ENCODE measurements at places on chromosomes 3 and 15. TPM values are rescaled to one million over a fixed set of nuclear protein-coding genes. Genes with fewer than 3 reads are reported as not detected.

DNA sequence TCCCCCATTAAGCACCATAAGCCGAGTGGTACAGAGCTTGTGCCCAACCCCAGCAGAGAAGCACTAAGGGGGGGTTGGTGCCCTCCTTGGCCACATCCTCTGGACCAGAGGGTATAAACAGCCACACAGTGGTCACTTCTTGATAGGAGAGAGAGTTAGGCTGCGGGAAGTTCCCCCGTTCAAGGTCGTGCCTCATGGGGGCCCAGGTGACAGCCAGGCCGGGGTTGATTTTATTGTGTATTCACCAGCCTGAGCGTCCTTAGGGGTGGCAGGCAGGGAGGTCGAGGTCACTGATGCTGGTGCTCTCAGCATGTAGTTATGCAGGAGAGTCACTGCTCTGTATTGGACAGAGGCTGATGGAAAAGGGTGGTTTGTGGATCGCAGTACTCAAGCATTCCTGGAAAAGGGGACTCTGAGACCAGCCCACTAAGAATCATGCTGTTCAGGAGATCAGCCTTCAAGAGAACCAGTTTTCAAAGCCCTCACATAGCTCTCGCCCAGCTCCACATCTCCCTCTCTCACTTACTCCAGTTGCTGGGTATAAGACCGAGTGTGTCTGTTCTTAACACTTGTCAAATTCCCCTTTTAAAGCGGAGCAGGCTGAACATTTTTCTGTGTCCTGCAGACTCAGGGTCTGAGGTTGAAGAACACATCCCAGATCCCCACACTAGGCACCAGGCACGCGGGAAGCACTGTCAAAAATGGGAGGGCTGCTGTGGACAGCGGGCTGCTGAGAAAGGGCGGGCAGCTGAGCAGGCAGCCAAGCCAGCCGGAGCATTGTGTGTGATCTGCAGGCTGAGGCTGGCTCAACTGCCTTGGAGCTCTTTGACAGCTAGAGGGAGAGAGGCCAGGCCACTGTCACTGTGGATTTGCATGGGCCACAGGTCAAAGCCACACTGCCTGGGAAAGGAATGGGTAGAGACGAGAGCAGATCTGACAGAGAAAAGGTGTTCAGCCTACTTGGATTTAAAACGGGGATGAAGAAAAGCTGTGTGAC, 279.3 kb upstream of the LRRFIP2 start:
- peaks cover 6% of the 10 kb centered on the region for H3K4me1 ChIP-seq
- peaks cover 22% of the 10 kb centered on the region for H3K27me3 ChIP-seq
- no peak for DNase-seq
- H3K36me3 ChIP-seq, result no peaks in the 10 kb centered on the region

- H3K27me3 ChIP-seq, result no peaks in the 10 kb centered on the region
- H3K4me1 ChIP-seq, result peaks cover 20% of the 10 kb centered on the region
- no peak overlapping the region for H3K4me3 ChIP-seq
- H3K27ac ChIP-seq, result no peak overlapping the region
- DNase-seq, result no peak
Measured at GRCh38 chr3:171346582-171347300, 113.5 kb downstream of the TNIK start.

IGDCC3 gene
- total RNA-seq, result not detected

DNA sequence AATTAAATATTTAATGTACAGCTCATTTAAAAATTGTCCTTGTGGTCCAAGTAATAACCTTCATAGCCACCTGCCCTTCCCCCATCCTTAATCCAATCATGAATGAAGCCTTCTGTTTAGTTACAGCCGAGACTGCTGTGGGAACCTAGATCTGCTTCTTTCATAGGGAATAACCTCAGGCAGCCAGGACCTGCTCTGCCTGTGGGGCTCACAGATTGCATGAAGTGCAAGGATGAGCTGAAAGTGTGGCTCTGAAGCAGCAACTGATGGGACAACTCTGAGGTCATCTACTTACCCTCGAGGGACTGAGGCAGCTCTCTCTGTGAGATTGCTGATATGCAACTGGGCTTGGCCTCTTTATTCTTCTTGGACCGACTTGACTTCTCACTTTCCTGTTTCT, 169.8 kb downstream of the POTEB3 start:
- no peak for DNase-seq
- no peak overlapping the region for H3K4me3 ChIP-seq
- no peaks in the 10 kb centered on the region for H3K4me1 ChIP-seq
- no peaks in the 10 kb centered on the region for H3K36me3 ChIP-seq

- no peak overlapping the region for H3K27ac ChIP-seq
- H3K4me3 ChIP-seq, result no peak overlapping the region
- H3K27me3 ChIP-seq, result no peaks in the 10 kb centered on the region
- H3K36me3 ChIP-seq, result no peaks in the 10 kb centered on the region
- no peak for DNase-seq
Measured at GRCh38 chr3:82354228-82354627, 592.8 kb upstream of the GBE1 start.

GRCh38 chr3:195403244-195403643, 39.6 kb downstream of the ACAP2 start:
- no peaks in the 10 kb centered on the region for H3K27me3 ChIP-seq
- H3K4me1 ChIP-seq, result peaks cover 14% of the 10 kb centered on the region
- DNase-seq, result no peak
- H3K27ac ChIP-seq, result no peak overlapping the region

ACOX2 gene
- not detected for total RNA-seq

GRCh38 chr3:14508505-14508819, 31.7 kb downstream of the GRIP2 start:
- no peaks in the 10 kb centered on the region for H3K27me3 ChIP-seq
- DNase-seq, result no peak
- H3K4me3 ChIP-seq, result no peak overlapping the region
- no peaks in the 10 kb centered on the region for H3K4me1 ChIP-seq
- no peaks in the 10 kb centered on the region for H3K36me3 ChIP-seq

Data from CD8-positive, alpha-beta memory T cell (primary cell).